ENCODE measurements at places on chromosomes 1 and 21.

DNA sequence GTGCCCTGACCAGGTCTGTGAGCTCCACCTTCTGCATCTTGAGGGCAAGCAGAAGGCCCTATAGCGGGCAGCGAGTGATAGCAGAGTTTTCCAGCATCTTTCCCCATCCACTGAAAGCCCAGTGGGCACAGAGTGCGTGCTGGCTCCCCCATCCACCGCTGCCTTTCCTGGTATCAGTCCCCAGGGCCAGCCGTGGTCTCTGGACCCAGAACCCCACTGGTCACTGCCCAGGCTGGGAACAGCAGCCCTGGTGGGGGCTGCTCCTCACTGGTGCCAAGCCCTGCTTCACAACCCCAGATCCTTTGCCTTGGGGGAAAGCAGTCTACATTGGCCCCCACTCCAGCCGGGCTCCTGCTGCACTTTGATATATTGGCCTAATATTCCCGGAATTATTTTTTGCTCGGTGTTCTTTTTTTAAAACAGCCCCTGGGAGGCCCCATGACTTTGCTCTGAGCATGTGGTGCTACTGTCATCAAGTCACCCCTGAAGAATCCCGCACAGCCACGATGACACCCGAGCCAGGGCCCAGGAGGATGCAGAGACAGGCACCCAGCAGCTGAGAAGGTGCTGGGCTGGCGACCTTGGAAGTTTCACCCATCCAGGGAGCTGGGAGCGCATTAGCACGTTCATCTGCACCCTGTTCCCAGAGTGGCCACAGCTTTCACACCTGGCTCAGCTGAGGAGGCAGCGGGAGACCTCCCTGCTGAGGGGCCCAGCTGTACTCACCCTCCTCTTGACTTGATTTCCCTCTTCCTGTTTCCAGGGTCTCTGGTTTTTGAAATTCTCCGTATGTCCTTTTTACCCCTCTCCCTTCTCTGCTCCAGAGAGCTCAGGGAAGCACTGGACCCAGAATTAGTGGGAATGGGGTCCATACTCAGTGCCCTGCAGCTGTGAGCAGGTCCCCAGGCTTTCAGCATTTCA is 56.9 kb downstream of the KLHDC7A start:
- no peak overlapping the region for H3K4me3 ChIP-seq
- no peak for DNase-seq
- no peaks in the 10 kb centered on the region for H3K4me1 ChIP-seq
- H3K36me3 ChIP-seq = no peaks in the 10 kb centered on the region
- H3K27ac ChIP-seq = no peak overlapping the region

GRCh38 chr1:237384213-237384612 is 342.2 kb downstream of the RYR2 start:
- H3K4me1 ChIP-seq = no peaks in the 10 kb centered on the region
- no peak for DNase-seq
- H3K27me3 ChIP-seq = no peaks in the 10 kb centered on the region
- no peak overlapping the region for H3K27ac ChIP-seq
- no peaks in the 10 kb centered on the region for H3K36me3 ChIP-seq

GRCh38 chr1:188325211-188325610 is 1496.5 kb downstream of the PLA2G4A start:
- H3K27me3 ChIP-seq = no peaks in the 10 kb centered on the region
- no peak overlapping the region for H3K4me3 ChIP-seq
- no peak for DNase-seq
- no peaks in the 10 kb centered on the region for H3K36me3 ChIP-seq

DNA sequence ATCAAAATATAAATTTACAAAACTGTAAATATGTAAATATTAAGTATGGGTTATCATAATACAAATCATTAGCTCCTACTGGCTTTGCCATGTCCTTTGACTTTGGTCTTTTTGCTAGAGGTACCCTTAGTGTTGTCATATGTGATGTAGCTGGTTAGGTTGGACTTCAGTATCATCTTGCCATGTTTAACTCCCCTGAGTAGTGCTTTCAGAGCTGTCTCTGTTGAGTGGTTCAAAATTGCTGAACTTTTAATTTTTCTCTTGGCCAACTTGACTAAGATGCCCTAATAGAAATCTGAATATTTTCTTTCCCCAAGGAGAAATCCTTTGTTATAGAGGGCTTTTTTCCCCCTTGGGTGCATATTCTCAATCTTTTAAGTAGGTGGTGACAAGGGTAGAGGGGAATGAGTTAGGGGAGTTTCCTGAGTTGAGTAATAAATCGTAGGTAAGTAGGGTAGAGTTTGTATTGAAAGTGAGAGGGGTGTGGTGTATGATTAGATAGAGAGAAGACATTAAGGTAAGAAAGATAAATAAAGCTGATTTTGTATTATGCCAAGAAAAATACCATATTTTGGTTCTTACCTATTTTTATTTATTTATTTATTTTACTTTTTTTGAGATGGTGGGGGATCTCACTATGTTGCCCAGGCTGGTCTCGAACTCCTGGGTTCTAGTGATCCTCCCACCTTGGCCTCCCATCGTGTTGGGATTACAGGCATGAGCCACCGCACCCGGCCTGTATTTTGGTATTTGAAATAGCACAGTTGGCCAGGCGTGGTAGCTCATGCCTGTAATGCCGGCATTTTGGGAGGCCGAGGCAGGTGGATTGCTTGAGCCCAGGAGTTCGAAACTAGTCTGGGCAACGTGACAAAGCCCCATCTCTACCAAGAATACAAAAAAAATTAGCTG is 21.8 kb downstream of the RPRD2 start:
- no peak overlapping the region for H3K4me3 ChIP-seq
- no peaks in the 10 kb centered on the region for H3K27me3 ChIP-seq
- no peaks in the 10 kb centered on the region for H3K4me1 ChIP-seq
- H3K27ac ChIP-seq = no peak overlapping the region
- H3K36me3 ChIP-seq = no peaks in the 10 kb centered on the region
- DNase-seq = no peak

- H3K27ac ChIP-seq = no peak overlapping the region
- H3K4me1 ChIP-seq = no peaks in the 10 kb centered on the region
- no peaks in the 10 kb centered on the region for H3K27me3 ChIP-seq
- H3K36me3 ChIP-seq = no peaks in the 10 kb centered on the region
- no peak overlapping the region for H3K4me3 ChIP-seq
Measured at GRCh38 chr1:36715797-36716196, 233.1 kb upstream of the CSF3R start.

DNA sequence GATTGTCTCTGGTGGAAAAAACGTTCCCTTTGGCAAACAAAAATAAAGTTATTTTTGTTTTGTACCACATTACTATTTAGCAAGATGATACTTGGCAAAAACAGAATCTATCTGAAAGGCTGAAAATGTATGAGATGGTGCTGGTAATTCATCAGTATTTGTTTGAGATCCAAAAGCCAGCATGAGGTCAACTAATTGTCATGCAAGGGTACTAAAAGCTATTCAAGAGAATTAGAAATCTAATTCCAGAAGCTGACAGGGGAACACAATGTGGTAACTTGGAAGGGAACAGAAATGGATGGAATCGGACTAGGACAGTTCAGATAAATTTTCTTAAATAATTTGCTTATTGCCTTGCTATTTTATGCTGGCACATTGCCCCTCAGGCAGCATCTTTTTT is 263.8 kb downstream of the KCNT2 start:
- no peak for DNase-seq
- H3K4me1 ChIP-seq = no peaks in the 10 kb centered on the region
- H3K27me3 ChIP-seq = no peaks in the 10 kb centered on the region
- H3K27ac ChIP-seq = no peak overlapping the region
- H3K36me3 ChIP-seq = no peaks in the 10 kb centered on the region

DNA sequence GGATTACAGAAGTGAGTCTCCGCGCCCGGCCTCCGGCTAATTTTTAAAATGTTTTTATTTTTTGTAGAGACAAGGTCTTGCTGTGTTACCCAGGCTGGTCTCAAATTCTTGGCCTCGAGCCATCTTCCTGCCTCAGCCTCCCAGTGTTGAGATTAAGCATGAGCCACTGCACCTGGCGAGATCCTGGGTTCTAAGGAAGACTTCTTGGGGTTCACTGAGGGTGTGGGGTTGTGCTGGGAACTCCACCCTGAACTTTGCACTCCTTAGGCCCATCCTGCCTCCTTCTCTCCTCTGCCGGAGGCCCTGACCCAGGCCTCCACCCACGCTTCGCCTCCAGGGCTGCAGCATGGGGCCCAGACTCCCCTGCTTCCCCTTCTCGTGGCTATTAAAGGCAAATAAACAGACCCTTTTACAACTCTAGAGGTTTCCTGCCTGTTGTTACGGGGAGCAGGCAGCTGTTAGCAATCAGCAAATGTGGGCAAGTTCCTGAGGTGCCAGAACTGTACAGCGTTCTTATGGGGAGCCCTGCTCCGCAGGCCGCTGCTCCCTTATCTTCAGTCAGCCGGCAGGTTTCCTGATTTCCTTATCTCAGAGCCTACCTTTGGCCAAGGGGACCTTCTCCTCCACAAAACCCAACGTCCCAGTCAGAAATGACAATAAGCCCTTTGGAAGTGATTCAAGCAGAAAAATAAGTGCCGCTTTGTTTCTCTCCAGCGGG is 41.0 kb upstream of the LIN9 start:
- no peaks in the 10 kb centered on the region for H3K4me1 ChIP-seq
- H3K36me3 ChIP-seq = no peaks in the 10 kb centered on the region
- H3K4me3 ChIP-seq = no peak overlapping the region

DNA sequence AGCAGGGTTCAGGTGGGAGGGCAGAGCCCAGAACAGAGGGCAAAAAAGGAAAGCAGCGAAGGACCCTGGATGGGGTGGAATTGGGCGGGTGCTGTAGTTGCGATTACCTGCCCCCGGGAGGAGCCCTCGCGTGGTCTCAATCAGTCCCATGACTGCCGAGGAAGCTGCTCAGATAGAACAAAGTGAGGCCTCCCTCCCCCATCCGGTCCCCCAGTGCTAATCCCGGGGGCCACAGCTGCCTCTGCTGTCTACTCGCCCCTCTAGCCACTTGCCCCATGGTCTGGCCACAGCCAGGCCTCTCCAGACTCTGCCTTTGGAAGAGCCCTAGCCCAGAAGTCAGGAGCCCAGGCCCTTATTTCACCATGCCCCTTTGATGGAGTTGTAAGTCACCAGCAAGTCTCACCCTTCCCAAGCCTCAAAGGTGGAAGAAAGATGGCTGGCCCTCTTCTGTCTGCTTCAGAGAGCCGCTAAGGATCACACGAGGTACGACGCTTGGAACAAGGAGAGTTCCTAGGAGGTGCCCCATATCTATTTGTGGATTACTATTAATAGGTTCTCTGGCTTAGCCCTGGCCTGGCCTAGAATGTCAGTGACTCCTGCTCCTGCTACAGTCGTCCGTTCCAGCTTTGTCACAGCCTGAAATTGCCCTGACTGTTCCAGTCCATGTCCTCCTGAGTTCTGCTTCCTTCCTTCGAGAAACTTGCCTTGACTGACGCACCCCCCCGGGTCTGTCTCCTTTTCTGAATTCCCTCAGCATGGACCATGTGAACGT is 16.4 kb downstream of the ECHDC2 start:
- no peak overlapping the region for H3K27ac ChIP-seq
- H3K4me1 ChIP-seq = no peaks in the 10 kb centered on the region

DNA sequence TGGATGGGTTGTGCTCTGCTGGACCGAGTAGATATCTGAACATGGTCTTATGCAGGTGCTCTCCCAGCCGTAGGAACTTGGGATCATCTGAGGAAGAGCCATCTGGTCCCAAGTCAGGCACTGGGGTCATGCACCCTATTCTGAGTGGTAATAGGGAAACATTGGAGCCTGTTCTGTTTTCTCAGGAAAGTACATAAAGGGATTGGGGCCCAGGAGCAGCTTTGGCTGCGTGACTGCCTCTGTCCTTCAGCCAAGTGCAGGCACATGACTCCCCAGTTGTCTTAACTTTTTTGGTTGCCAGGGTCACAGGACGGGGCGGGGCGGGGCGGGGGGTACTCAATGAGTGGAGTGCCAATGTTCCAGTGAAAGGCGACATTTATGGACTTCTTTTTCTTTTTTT is 11.5 kb downstream of the PFKFB2 start:
- H3K27ac ChIP-seq = no peak overlapping the region
- no peaks in the 10 kb centered on the region for H3K36me3 ChIP-seq
- DNase-seq = no peak
- H3K27me3 ChIP-seq = no peaks in the 10 kb centered on the region
- no peak overlapping the region for H3K4me3 ChIP-seq

GRCh38 chr1:54124472-54124871 is 28.3 kb downstream of the CDCP2 start:
- H3K36me3 ChIP-seq = no peaks in the 10 kb centered on the region
- H3K27me3 ChIP-seq = no peaks in the 10 kb centered on the region
- H3K4me1 ChIP-seq = peaks cover 2% of the 10 kb centered on the region
- no peak overlapping the region for H3K4me3 ChIP-seq

GRCh38 chr1:73593364-73593763 is 604.6 kb downstream of the LRRIQ3 start:
- no peak overlapping the region for H3K27ac ChIP-seq
- H3K4me1 ChIP-seq = no peaks in the 10 kb centered on the region
- DNase-seq = peak; percentile 79
- no peaks in the 10 kb centered on the region for H3K36me3 ChIP-seq

GRCh38 chr1:36408479-36408878 is 10.8 kb upstream of the LSM10 start:
- no peak overlapping the region for H3K27ac ChIP-seq
- DNase-seq = peak; percentile 73
- no peaks in the 10 kb centered on the region for H3K27me3 ChIP-seq
- H3K4me3 ChIP-seq = no peak overlapping the region
- peaks cover 2% of the 10 kb centered on the region for H3K4me1 ChIP-seq

DNA sequence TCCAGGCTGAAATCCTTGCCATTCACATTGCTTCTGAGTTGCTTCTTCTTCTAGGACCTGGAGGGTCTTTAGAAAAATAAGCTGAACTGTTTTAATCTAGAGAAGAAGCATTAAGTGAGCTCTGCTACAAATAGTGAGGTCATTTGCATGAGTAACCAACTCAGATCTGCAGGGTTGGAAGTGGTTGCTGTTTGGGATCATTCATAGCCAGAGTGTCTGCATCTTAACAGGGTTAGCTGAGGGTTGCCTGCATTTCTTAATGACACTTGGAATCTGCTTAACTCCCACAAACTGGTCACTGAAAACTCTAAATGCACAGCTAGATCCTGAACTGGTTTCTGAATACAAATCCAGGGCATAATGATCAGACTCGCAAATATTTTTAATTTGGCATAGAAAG is 9.9 kb downstream of the CNIH3 start:
- H3K4me1 ChIP-seq = peaks cover 32% of the 10 kb centered on the region
- H3K36me3 ChIP-seq = peaks cover 4% of the 10 kb centered on the region
- H3K27ac ChIP-seq = peak overlapping the region; percentile 65
- no peaks in the 10 kb centered on the region for H3K27me3 ChIP-seq
- H3K4me3 ChIP-seq = no peak overlapping the region
- peak; percentile 97 for DNase-seq

- no peak for DNase-seq
- no peak overlapping the region for H3K27ac ChIP-seq
- peaks cover 7% of the 10 kb centered on the region for H3K4me1 ChIP-seq
- H3K36me3 ChIP-seq = no peaks in the 10 kb centered on the region
- H3K27me3 ChIP-seq = peaks cover 2% of the 10 kb centered on the region
- no peak overlapping the region for H3K4me3 ChIP-seq
Measured at GRCh38 chr1:204339541-204339940, 20.2 kb downstream of the PLEKHA6 start.

GRCh38 chr21:32131164-32131563 is 147.7 kb downstream of the MIS18A start:
- no peak for DNase-seq
- no peaks in the 10 kb centered on the region for H3K4me1 ChIP-seq
- no peaks in the 10 kb centered on the region for H3K27me3 ChIP-seq
- H3K4me3 ChIP-seq = no peak overlapping the region
- H3K27ac ChIP-seq = no peak overlapping the region
- no peaks in the 10 kb centered on the region for H3K36me3 ChIP-seq

All from fibroblast of lung (primary cell).